Glomerular endothelial cell (primary cell): ENCODE measurements at places on chromosomes 11 and 22. TPM values are rescaled to one million over a fixed set of nuclear protein-coding genes. Genes with fewer than 3 reads are reported as not detected.

GRCh38 chr11:129163714-129164164 lies 28.4 kb downstream of the ARHGAP32 start:
- DNase-seq, result no peak

Gene MFNG
- total RNA-seq, result 109 and 152 TPM in 2 replicates

GRCh38 chr11:29389793-29390192 lies 627.0 kb downstream of the KCNA4 start:
- DNase-seq, result no peak

DNA sequence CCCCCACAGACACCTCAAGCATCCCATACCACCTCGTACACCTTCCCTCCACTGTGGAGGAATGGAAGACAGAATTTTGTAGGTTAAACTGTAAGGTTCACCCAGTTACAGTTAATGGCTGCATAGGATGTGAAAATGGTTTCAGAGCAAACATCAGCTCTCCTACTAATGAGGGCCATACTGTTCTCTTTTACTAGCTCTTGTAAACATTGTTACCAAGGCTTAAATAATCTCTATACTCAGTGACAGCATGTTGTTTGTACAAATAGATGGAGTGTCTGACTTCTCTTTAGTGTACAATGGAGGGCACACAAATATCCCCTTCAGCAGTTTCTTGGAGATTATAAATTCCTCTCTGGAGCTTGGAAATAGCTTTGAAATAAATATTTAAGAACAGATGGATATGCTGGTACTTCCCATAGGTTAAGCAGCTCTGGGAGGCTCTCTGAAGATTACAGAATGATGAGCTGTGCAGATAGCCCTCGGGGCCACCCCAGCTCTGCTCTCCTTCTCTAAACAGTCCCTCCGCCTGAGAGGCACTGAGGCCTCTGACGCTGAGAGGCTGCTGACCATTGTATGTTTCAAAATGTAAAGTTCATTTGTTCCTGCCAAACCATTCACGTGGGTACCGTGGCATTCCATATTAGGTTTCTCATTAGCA lies 25.7 kb downstream of the TTC12 start:
- no peak for DNase-seq

Gene TRIM6
- 1.5 and 5.1 TPM in 2 replicates for total RNA-seq

DNA sequence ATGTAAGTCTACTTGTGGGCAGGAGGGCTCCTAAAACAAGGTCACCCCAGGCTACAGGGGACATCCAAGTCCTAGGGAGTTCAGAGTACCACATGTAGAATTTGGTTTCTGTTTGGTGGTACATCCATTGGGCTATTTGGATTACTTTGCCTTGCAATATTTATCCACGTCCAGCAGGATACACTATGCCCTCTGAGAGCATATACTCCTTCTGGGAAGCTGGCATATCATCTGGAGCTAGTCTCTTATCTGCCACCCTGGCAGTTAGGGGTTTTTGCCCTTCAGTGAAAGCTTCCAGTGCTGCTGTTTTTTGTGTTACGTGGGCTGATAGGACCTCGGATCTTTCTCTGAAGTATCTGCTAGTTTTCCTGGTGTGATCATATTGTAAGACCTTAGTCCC lies 7.3 kb downstream of the LMO2 start:
- DNase-seq, result no peak

GRCh38 chr11:122701143-122701542 lies 45.6 kb downstream of the UBASH3B start:
- DNase-seq, result no peak

DNA sequence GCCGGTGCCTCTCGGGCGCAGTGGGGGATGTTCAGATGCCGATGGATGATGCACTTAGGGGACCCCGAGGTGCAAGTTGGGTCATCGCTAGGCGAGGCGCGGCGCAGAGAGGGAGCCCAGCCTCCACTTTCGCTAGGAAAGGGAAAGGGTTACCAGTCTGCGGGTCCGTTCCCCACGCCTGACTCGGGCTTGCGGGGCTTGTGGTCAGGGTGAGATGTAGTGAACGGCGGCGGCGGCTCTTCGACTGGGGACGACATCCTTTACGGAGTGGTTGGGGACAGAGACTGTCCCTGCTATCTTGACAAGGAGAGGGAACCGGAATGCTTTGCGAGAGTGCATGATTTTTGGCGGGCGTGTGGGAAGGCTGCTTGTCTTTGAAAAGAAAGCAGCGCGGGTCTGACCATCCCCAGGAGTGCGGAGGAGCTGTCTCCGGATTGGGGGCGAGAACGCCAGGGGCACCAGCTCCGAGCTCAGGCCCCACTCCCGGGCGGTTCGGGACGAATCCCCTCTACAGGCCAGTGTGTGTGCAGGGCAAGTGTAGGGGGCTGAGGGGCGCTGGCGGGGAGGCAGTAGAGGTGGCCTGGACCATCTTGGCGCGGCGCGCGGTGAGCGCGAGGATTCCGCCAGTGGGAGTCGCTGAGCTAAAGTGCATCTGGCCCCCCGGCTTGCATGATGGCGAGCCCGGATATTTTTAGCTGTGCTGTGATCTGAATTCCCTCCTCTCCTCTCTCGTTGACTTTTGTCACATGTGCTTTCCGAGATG lies 1.1 kb downstream of the FAT3 start:
- DNase-seq, result no peak

DNA sequence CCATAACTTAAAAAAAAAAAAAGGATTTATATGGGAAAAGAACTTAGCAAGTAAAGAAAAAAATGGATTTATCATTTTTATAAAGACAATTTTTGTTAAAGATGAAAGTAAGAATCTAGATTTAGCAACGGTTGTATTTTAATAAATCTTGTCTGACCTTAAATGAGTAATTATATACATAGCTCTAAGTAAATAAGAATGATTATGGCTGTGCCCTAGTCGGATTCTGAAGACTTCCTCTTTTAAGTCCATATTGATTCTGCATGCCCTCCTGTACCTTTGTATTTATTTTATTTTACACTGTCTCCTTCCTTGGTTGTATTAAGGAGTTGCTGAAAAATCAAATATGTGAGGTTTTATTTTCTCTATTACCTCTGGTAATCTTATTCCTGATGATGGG lies 7.1 kb downstream of the RBX1 start:
- no peak for DNase-seq

- DNase-seq, result no peak
Measured at GRCh38 chr11:24509114-24509513, 12.3 kb downstream of the LUZP2 start.

GRCh38 chr22:24585461-24585860 lies 7.4 kb downstream of the LRRC75B start:
- DNase-seq, result no peak

Gene CFAP68
- total RNA-seq, result 8.5 and 9.6 TPM in 2 replicates

DNA sequence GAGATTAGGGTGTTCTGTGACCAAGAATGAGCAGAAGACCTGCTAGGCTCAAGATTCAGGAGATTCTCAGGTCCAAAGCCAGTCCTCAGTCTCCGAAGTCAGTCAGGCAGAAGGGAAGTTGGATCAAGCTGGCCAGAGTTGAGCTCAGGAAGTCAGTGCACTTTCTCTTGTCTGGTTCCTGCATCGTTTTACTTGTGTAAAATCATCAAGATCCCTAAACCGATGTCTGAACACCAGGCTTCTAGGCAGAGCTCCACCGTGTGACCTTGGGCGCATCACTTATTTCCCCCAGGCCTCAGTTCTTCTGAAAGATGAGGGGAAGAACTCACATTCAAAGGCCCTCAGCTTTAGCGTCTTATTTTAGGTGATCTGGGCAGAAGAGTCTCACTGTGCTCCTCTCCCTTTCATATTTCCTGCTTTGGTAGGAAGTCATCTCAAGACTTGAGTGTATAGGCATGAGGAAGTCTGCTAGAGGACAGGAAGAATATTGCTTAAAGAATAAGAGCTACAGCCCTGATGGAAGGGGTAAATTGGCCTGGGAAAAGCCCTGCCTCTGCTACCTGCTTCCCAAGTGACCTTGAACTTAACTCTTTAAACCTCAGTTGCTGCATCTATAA lies 20.2 kb downstream of the NF2 start:
- DNase-seq, result no peak

- DNase-seq, result no peak
Measured at GRCh38 chr11:122656631-122657101, 1.1 kb downstream of the UBASH3B start.

Gene BARX2
- not detected in 2 replicates for total RNA-seq

GRCh38 chr11:12543596-12544415 lies 130.4 kb upstream of the TEAD1 start:
- DNase-seq, result no peak
